ENCODE measurements at places on chromosomes 7 and 10. TPM values are rescaled to one million over a fixed set of nuclear protein-coding genes. Genes with fewer than 3 reads are reported as not detected.

The ACSM6 gene
- total RNA-seq, result not detected

The CRYGN gene
- not detected for total RNA-seq

The AGAP5 gene
- total RNA-seq, result 2.7 TPM

The KLF14 gene
- total RNA-seq, result under 0.01 TPM

The SSC4D gene
- total RNA-seq, result 0.59 TPM

The PDZD7 gene
- total RNA-seq, result 1.5 TPM

The NPC1L1 gene
- not detected for total RNA-seq

All from smooth muscle cell of the umbilical artery (primary cell).